ENCODE measurements at places on chromosomes 2 and 18.

- no peak for DNase-seq
Measured at GRCh38 chr2:219991116-219991515, 363.7 kb downstream of the SLC4A3 start.

DNA sequence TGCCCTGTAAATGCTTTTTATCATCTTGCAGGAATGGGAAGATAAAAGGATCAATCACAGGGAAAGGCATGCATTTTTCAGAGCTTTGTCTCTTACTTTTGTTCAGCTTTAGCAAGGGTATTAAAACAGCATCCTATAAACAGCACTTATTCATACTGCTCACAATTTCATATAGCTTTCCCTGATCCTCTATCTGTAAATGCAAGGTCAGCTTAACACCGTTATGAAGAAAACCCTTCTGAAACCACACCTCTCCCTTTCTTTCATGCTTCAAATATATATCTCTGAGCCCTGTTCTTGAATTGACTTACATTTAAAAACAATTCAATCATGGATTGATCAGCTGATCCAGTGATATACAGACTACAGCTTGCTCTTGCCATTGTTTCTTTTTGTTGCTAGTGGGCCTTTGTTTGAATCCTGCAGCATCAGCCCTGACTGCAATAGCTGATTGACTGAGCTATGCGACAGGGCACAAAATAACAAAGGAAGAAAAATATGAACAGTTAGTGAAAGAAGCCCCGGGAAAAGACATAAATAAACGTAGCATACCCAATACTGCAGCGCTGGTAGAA lies 795.5 kb upstream of the CDH2 start:
- no peak for DNase-seq

- DNase-seq, result no peak
Measured at GRCh38 chr18:25876330-25876948, 214.0 kb downstream of the SS18 start.

DNA sequence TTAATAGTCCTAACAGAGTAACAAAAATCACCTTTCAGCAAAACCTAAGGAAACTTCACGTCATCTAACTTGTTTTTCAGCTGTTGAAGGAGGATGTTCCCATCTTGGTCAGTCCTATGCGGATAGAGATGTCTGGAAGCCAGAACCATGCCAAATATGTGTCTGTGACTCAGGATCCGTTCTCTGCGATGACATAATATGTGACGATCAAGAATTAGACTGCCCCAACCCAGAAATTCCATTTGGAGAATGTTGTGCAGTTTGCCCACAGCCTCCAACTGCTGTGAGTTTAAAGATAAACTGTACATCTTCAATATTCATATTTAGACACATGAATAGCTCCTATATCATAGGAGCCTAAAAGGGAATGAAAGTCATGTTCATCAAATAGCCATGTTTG lies 10.5 kb downstream of the COL3A1 start:
- DNase-seq, result peak; percentile 40

GRCh38 chr2:71608441-71608840 lies 155.1 kb downstream of the DYSF start:
- DNase-seq, result no peak

- DNase-seq, result no peak
Measured at GRCh38 chr2:239195318-239195871, 205.4 kb downstream of the HDAC4 start.

DNA sequence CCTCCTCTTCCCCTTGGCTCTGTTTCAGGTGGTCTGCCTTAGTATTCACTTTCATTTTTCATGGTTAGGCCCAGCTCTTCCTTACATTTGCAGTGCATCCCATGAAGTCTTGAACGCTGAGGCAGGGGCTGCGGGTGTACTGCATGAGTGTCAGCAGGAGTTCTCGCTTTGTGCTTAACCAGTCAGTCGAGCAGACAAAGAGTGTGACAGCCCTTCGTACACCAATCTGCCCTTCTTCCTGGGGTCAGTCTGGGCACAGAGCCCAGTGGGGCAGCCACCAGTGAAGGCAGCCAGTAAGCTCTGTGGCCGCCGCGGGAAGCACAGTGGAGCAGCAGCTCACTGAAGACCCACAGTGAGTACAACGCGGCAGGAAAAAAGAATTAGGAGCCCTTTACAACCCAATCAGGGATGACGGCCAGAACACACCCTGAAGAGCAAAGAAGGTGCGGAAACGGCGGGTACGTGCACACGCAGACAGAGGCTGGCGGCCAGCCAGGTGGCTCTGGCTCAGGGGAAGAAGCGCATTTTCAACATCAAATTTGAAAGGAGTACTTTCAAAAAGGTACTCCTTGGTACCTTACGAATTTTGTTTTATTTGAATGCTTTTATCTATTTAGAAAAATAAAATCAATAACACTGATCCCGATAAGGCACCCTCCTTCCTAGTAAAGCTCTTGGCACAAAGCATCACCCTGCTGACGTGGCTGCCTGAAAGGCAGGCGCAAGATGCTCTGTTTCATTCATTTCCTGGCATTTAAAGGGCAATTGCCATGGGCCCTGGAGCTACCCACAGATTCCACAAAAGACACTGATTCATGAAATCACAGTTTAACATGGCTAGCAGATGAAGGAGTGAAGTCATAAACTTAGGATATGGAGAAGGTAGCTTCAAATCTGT lies 47.0 kb upstream of the SEMA4C start:
- DNase-seq, result no peak

DNA sequence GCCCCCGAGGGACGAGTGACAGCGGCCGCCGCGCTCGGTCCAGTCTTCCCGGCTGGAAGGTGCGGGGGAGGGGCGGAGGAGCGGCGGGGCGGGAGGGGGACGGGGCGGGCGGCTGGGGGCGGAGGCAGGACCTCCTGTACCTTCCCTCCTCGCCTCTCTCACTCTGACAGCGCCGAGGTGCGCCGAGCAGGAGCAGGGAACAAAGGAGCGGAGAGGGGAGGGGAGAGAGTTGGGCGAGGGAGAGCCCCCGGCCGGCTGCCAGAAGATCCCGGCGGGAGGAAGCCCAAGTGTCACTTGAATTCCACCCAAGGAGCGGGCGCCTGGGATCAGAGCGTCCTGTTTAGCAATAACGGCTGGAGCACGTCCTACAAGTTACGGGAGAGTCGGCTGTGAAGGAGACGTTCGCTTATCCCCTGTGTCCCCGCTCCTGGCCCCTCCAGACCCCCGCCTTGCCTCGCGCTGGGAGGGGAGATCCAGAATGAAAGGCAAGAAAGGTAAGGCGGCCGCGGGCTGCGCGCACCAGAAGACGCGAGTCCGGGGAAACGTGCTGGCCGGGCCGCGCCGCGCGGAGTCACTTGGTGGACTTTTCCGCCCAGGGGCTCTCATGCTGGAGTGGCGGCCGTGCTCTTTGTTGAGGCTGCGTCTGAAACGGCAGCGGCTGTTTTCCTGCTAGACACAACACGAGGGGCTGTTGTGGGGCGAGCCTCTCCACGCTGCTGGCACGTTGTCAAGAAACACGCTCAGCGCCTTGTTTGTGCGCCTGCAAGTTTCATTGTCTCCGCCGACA lies at the start of gene TGIF1:
Gene TGIF1 (plus strand): TSS at position 161 of the 787 bp plus-strand sequence. CDS start 318 bp downstream, at position 479.
- peak; percentile 86 for DNase-seq

- no peak for DNase-seq
Measured at GRCh38 chr18:43886341-43886740, 609.1 kb upstream of the SYT4 start.

- DNase-seq, result no peak
Measured at GRCh38 chr2:183348492-183348891, 224.2 kb downstream of the NUP35 start.

DNA sequence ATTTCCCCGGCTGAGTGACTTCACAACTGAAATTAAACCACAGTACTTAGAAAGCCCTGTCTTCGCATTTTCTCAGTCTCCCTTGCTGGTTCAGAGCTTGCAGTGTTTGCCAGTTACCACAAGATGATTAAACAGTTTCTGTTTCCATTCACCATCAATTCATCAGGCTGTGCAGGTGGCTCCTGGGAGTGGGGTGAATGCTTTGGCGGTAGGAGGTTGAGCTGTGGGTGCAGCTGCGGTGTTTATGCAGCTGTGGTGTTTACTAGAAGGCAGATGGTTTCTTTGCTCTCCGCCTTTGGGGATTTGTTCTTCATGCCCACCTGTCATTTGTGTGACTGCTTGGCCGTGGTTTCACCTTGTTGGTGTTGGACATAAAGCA lies 16.1 kb downstream of the ACOXL start:
- peak; percentile 81 for DNase-seq

All from H4 (cell line).